Activated T-cell treated with anti-CD3 and anti-CD28 coated beads, Interleukin-2, amount 50 U/mL, for 4 hours (primary cell): ENCODE measurements at places on chromosomes 13 and 19. TPM values are rescaled to one million over a fixed set of nuclear protein-coding genes. Genes with fewer than 3 reads are reported as not detected.
A peak's percentile ranks its signal among the peaks of the same experiment; 100 is the strongest.

Gene CNFN
- total RNA-seq, result not detected

GRCh38 chr19:13597640-13598039 lies 91.4 kb upstream of the CACNA1A start:
- peak; percentile 14 for DNase-seq

GRCh38 chr13:73820688-73821087 lies 313.5 kb downstream of the KLF12 start:
- DNase-seq, result no peak

- DNase-seq, result no peak
These were observed 2.7 kb downstream of the AMER2 start for GRCh38 chr13:25169356-25169755.

Gene RFX1
- 11.3 TPM for total RNA-seq

Gene SSC5D
- total RNA-seq, result 0.66 TPM

Gene MICU2
- 32.4 TPM for total RNA-seq

DNA sequence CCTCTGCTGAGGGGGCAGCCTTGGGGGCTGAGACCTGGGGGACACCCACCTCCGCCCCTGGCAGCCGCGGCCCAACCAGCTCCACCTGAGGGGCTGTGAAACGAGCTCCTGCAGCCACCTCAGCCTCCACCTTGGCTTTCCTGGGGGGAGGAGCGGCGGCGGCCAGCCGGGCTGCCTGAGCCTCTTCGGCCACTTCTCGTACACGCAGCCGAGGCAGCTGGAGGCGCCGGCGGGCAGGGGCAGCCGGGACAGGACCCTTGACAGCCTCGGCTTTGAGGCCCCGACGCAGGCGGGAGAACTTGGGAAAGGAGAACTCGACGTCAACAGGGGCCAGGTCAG lies 7.6 kb upstream of the HIPK4 start:
- no peak for DNase-seq

Gene PCSK4
- 0.50 TPM for total RNA-seq

DNA sequence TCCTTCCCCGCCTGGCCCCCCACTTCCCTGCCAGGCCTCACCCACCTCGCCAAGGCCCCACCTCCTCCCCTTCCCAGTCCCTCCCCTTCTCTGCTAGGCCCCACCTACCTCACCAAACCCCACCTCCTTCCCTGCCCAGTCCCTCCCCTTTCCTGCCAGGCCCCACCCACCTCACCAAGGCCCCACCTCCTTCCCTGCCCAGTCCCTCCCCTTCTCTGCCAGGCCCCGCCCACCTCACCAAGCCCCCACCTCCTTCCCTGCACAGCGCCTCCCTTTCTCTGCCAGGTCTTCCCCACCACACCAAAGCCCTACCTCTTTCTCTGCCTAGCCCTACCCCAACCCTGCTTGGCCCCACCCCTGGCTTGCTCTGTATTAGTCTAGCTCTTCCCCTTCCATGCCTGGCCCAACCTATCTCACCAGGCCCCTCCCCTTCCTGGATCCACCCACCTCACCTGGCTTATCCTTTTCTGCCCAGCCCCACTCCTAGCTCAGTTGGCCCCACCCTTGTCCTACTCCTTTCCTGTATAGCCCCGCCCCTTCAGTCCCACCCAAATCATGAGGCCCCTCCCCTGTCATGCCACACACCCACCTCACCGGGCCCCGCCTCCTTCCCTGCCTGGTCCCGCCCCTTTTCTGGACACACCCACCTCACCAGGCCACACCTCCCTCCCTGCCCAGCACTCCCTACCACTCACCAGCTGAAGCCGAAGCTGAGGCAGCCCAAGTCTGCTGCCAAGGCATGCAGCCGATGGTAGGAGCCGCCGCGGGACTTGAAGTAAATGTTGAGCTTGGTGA lies 16.2 kb downstream of the CERS1 start:
- no peak for DNase-seq

Gene ZNF587
- 20.8 TPM for total RNA-seq

GRCh38 chr13:42981317-42981716 lies 10.7 kb downstream of the EPSTI1 start:
- DNase-seq, result no peak

DNA sequence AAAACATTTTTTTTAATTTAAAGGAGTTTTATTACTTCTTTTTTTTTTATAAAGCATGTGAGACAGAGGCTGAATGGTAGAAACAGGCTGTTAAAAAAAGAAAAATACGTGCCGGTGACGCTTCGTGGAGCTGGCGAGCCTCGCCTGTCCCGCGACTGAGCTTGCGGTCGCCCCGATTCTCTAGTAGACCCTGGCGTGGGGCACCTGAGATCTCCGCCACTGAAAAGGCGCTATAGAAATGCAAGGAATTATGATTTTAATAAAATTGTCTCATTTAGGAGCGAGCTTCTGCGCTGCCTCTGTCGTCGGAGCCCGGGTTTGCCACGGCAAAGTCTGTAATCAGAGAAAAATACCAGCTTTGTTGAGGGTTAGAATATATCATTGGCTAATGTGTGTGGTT lies 18.4 kb downstream of the NFIX start:
- DNase-seq, result no peak

DNA sequence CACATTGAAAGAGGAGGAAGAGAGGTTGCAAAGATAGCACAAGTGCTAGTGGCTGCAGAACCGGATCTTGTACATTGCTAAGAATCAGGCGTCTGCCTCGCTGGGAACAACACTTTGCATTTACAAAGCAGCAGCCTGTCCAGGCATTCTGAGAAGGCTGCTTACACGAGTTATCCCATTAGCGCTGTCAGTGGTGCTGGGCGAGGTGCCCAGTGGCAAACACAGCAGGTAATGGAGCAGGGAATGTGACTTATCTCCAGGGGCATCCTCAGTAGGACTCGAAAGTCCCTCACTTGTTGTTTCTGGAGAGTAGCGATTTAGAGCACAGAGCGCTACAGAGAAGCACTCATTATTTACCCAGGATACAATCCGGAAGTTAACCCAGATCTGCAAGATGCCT lies 209.6 kb downstream of the OLFM4 start:
- DNase-seq, result no peak

Gene JAK3
- 181 TPM for total RNA-seq

Gene ETFB
- 74.9 TPM for total RNA-seq

Gene ATP8A2
- 0.56 TPM for total RNA-seq

DNA sequence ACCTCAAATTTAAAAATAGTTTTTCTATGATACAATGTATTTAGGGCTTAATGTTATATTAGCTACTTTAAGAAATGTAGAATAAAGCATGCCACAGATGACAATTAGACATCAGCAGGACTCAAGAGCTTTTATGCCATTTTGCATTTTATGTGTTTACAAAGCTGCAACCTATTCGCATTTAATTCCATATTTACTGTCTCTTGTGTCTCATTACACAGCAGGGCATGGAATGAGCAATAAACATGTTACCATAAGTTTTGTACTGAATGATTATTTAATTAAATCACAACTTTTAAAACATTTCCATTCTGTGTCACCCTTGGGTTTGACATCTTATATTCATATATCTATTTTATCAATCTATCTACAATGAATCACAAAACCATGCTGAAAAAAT lies 1756.9 kb downstream of the PCDH9 start:
- DNase-seq, result no peak

Gene SIGLEC10
- total RNA-seq, result 0.43 TPM

DNA sequence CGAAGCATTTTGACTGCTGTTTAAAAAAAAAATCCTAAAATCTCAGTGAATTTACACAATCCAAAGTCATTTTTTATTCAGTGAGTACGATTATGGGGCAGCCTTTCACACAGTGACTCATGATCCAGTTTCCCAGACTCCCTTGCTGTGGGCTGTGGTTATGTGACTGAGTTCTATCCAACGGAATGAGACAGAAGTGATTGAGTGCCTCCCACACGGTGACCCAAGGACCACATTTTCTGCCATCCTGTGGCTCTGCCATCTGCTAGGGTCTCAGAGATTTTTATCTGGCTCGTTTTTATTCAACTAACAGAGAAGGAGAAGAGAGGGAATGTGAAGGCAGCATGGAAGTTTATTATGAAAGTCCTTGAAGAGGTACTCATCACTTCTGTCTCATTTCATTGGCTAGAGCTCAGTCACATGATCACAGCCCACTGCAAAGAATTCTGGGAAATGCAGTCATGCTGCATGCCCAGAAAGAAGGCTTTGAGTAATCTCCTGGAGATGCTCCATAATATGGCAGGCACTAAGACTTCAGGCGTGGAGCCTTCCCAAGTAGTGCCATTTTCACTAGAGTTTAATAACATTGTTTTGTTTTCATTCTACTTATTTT lies 999.4 kb downstream of the UQCRFS1 start:
- no peak for DNase-seq

- no peak for DNase-seq
These were observed 9.5 kb downstream of the RAB8A start for GRCh38 chr19:16121141-16121540.

Gene WTIP
- total RNA-seq, result 0.63 TPM

DNA sequence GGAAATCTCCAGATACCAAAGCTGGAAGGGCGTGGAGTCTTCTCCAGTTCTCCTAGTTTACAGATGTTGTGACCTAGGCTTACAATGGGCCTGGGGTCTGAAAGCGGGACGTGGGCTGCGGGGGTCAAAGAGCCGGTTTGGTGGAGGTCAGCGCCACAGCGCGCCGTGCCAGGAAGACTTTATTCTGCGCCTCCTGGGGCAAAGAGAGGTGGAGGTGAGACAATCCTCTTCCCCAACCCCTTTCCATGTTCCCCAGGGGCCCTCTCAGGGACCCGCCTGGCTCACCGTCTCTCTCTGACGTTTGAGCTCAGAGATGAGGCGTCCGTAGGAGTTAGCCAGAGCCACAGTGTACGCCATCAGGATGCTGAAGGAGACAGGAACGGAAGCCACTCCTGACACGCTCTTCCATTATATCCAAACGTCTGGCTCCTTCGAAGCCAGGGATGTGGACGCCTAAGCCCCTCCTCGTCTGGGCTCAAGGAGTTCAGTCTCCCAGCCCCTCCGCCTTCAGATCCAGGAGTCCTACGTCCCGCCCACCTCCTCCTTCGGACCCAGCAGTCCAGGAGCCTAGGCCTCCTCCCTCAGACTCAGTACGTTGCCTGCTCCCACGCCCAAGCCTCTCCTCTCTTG lies 776 bp upstream of the LENG1 start:
- no peak for DNase-seq

DNA sequence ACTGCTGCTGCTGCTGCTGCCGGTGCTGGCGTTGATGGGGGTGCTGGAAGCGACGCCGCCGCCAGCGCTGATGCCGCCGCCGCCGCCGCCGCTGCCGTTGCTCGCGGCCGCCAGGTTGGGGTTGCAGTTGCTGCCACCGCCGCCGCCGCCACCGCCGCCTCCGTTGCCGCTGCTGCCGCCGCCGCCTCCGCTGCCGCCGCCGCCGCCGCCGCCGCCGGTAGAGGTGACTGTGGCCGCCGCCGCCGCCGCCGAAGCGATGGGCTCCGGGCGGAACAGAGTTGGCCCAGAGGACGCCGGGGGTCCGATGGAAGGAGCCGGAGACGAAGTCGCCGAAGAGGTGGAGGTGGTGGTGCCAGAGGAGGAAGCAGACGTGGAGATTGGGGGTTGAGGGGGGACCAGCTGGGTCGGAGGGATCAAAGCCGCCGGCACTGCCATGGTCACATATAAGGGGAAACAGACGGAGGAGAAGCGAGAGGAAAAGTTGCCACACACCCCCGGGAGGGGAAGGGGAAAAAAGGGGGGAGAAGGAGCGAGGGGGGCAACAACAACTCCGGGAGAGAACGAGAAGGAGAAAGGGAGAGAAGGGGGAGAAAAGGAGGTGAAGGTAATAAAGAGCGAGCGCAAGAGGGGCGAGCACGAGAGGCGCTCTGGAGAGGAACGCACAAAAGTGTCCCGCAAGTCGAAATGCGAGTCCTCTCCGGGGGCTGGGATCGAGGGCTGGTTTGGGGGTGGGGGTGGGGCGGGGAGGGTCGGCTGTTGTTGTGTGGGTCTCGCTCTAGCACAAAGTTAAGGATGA lies 471 bp downstream of the DACH1 start:
- no peak for DNase-seq

Gene CFD
- total RNA-seq, result 1.1 TPM

DNA sequence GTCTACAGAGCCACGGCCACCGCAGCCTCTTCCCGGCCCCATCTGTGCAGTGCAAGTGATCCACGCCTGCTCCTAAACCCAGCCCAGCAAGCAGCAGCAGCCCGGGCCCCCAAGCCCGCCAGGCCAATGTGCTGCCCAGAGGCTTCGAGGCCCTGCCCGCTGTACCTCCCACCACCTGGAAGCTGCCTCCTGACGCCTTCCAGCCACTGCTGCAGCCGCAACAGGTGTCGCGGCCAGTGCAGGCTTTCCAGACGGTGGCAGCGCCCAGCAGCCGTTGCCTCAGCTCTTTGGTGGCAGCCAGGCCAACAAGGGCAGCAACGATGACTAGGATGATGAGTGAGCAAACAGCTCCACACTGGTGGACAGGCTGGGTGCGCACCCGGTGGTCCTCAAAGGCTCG lies 50.2 kb upstream of the TPM4 start:
- DNase-seq, result no peak

DNA sequence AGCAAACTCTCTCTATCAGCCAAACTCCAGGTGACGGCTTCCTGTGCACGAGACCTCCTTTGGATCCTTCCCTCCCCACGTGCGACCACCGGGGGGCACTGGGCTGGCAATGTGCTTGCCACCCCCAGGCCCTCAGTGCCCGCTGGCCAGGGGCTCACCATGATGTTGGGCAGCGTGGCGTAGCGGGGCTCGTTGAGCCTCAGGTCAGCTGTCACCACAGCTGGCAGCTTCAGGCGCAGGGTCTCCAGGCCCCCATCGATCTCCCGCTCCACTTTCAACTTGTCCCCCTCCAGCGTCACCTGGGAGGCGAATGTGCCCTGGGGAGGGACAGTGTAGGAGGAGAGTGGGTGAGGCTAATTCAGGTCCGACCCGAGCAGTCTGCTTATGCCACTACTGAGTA lies 4.8 kb upstream of the VSIG10L start:
- DNase-seq, result no peak

DNA sequence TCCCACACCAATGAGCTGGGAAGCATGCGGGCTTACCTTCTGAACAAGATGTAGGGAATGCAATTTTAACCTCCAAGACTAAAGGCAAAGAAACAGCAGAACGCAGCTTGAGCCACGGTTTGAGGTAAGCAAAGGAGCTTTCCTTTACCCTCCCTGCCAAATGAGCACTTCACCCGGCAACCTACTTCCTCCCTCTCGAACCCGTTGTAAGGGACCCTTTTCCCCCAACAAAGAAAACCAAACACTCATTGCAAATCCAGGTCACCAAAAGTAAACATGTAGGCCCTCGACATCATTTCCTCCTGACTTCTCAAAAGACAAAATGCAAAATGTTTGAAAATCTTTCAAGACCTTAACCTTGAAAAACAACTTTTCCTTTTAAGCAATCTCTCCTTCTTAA lies 65.3 kb downstream of the ABCC4 start:
- no peak for DNase-seq

- no peak for DNase-seq
These were observed 42.8 kb downstream of the ATP11A start for GRCh38 chr13:112732679-112733078.

DNA sequence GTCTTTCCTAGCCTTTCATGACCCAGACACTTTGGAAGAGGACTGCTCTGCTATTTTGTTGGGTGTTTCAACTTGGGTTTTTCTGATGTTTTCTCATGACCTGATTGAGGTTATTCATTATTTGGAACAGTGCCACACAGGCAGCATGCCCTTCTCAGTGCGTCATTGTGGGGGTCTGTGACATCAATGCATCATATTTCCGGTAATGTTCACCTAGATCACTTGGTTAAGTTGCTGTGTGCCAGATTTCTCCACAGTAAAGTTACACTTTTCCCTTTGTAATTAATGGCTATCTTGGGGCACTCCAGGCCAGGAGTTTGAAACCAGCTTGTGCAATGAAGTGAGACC lies 124.4 kb downstream of the SIPA1L3 start:
- DNase-seq, result no peak
